K562 (cell line): ENCODE measurements at places on chromosomes 2 and 18.
A peak's percentile ranks its signal among the peaks of the same experiment; 100 is the strongest.

GRCh38 chr18:23703057-23703986, 14.1 kb downstream of the LAMA3 start:
- peak; percentile 46 for DNase-seq

GRCh38 chr2:215983581-215984351, 29.6 kb downstream of the MREG start:
- DNase-seq = no peak

DNA sequence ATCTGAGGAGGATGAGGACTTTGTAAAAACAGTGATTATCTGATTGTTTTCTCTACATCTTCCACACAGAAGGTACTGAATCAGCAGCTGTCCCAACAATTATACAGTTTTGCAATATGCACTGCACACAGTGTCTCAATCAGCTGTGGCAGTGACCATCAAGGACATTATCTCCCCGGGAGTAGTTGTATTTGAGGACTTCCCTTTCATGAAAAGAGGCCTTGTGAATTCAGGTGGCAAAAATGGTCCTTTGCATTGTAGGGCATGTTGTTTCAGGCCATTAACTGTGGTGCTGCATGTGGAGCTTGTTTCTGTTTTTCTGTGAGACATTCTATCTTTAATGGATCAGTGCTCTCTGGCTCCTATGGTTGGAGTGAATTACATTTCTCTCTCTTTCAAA, 779.4 kb upstream of the FSHR start:
- DNase-seq = no peak

GRCh38 chr18:24975496-24976372, 376.2 kb downstream of the ZNF521 start:
- DNase-seq = no peak

- peak; percentile 49 for DNase-seq
Measured at GRCh38 chr2:43221124-43221762, 5.2 kb downstream of the ZFP36L2 start.

- DNase-seq = peak; percentile 72
Measured at GRCh38 chr2:95389245-95390119, 13.0 kb upstream of the FAHD2A start.

DNA sequence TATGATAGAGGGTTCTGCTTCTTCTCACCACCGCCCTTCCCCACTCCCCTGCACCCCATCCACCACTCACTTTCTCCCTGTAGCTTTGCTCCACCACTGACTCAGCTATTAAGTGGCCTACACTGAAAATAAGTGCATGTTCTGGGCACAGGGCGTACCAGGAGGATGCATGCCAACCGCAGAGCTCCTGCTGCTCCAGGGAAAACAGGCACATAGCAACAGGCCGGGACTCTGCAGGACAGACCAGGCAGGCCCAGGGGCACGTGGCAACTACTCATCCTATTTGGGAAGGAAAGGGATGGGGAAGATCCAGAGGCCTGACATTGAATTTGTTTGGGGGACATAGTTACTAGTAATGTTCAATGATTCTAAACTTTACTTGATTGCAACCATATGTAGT, 28.4 kb downstream of the ARL4C start:
- no peak for DNase-seq

DNA sequence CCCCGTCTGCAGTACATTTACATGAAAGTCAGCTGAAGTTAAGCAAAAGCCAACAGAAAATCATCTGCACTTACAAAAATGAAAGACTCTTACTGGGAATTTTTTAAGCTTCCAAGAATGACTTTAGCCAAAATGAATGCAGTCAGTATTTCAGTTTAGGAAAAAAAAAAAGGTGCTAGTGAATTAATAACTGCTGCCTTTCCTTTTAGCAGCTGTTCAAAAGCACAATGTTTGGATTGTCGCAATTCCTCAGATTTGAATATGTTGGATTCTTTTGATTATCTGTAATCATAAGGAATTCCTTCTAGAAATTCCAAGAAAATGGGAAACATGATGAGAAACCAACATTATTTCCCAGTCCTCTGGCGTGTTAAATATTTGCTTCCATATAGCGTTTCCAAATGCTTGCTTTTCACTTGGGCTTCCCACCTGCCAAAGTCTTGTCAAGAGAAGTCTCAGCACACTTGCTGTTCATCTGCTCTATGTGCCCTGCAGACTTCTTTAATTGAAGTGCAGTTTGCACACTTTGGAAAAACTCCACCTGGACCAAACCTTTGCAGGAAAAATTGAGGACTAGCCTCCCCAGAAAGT, 653.0 kb upstream of the SLC39A10 start:
- no peak for DNase-seq

GRCh38 chr2:9693196-9693491, 62.3 kb upstream of the YWHAQ start:
- DNase-seq = no peak

DNA sequence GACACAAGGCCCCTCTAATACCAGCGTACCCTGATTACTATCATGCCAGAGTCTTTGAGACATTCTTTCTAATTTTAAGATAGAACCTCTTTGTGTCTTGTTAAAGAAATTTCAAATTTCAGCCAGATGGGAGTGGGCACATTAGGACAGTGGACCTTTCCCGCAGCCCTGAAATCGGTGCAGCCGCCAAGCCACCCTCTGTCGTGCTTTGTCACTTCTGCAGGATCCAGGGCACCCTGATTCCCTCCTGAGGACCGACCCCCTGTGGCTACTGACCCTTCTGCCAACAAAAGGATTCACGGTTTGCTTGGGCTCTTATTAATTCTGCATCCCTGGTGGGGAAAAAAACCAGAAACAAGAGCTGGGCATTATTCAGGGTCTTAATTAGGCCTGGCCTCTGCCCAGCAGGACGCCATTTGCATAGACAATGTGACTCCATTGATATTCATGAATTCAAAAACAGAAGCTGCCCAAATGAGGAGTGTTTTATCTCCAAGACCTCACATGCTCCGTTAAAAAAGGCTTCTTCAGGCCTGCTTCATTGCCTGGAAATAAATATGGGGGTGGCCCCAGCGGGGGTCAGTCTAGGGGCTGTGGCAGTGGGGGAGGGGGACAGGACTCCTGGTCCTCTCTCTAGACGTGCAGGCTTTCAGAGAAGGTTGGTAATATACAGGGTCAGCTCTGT, 116.9 kb downstream of the ALPK2 start:
- no peak for DNase-seq

DNA sequence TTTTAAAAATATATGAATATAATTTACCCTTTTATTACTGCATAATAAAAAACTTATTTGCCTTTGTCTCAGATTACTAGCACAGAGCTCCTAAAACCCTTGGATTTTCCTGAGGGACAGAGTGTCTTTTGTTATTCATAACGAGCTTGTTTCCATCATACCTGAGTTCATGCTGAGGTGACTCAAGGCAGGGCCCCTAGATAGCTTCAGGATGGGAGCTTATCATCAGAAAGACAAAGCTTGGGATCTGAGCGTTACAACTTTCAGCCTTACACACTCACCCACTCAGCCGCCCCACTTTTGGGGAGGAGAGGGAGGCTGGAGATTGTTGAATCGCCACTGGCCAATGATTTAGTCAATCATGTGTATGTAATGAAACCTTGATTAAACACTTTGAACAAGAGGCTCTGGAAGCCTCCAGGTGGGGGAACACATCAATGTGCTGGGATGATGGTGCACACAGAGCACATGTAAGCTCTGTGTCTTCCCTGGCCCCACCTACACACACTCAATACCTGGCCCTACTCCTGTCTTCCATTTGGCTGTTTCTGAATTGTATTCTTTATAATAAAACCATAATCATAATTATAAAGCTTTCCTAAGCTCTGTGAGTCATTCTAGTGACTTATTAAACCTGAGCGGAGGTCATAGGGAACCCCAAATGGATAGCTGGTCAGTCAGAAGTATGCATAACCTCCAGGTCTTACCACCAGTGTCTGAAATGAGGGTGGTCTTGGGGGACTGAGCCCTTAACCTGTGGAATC, 28.5 kb upstream of the DNAH7 start:
- DNase-seq = peak; percentile 49

DNA sequence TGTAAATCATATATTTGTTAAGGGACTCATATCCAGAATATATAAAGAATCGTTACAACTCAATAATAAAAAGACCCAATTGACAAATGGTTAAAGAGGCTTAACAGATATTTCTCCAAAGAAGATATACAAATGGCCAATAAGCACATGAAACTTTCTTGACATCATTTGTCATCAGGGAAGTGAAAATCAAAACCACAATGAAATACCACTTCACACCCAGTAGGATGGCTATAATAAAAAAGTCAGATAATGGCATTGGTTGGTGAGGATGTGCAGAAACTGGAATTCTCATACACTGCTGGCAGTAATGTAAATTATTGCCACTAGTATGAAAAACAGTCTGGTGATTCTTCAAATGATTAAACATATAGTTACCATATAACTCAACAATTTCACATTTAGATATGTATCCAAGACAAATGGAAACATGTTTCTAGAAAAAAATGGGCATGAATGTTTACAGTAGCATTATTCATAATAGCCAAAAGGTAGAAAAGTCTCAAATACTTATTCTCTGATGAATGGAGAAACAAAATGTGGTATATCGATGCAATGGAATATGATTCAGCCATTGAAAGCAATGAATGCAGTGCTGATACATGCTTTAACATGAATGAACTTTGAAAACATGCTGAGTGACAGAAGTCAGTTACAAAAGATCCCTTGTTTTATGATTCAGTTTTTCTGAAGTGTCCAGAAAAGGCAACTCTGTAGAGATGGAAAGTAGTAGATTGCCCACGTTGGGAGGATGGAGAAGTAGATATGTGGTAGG, 304.6 kb upstream of the ZEB2 start:
- DNase-seq = no peak
